ENCODE measurements at places on chromosomes 11 and 22.

DNA sequence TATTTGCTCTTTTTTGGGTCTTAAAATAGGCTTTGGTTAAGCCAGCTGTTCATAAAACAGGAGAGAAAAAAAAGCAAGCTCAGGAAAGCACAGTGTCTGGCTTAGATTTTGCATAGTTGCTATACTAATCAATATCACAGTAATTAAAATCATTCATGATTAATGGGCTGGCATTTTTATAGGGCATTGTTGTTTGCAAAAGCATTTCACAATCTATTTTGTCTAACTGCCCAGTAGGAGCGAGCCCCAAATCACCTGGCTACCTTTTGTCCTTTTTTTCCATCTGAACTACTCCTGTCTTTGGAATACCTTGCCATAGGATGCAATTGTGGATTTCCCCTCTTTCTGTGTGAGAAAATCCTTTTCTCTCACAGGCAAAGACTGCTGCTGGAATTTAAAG, 619.8 kb downstream of the JRKL start:
- no peak for DNase-seq

DNA sequence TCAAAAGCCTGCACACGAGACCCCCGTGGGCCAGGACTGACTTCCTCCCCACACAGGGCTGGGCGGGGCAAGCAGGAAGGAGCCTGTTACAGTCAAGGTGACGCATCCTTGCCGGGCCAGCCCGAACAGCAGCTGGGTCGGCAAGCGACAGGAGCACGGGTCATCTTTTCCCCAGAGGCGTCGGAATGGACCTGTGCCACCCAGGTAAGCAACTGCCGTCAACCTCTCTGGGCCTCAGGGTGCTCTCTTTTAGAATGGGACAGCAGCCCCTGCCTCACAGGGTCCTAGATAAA, at the start of gene CYTH4:
CYTH4 (plus strand) TSS at position 124 of the 293 bp plus-strand sequence; CDS start at position 186, 62 bp downstream.
- peak; percentile 87 for DNase-seq

DNA sequence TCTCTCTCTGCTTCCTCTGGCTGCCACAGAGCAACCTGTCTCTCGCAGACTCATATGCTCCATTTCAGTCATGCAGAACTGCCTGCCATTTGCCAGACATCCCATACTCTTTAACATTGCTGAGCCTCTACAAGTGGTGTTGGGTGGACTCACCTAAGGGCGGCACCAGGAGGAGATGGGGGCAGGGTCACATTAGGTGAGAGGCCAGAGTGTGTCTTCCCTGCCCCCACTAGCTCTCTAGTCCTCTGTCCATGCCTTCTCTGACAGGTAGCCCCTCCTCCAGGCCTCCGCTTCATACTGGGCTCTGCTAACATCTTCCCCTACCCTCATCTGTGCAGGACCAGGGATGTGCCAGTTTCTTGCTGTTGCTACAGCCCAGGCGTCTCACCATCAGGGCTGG, 366.3 kb downstream of the TENM4 start:
- DNase-seq = no peak

DNA sequence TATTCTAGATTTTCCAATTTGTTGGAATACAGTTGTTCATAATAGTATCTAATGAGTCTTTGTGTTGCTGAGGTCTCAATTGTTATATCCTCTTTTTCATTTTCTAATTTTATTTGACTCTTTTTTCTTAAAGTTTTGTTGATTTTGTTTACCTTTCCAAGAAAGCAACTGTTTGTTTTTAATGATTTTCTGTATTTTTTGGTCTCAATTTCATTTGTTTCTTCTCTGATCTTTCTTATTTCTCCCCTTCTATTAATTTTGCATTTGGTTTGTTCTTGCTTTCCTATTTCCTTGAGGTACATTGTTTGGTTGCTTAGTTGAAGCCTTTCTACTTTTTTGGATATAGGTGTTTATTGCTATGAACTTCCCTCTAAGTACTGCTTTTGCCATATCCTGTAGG, 5.2 kb upstream of the OR52A1 start:
- no peak for DNase-seq

- no peak for DNase-seq
Measured at GRCh38 chr11:33801821-33802193, 27.5 kb upstream of the FBXO3 start.

GRCh38 chr22:46287873-46288751, 8.6 kb upstream of the GTSE1 start:
- peak; percentile 8 for DNase-seq

DNA sequence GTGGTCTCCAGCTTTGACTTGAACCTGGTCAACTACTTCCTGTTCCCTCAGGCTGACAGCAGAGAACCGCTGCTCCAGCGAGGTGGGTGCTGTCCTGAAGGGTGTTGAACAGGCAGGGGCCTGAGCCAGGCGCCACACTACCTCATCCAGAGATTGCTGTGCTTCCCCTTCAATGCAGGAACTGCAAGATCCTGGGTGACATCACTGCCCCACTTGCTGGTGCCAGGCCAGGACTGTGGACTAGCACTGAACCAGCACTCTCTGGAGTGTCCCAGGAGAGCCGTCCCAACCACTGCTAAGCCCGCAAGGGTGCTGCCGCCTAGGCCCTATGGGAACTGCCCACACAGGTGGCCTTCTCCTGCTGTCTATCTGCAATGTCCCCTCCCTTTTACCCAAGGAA, 51.7 kb downstream of the GAB4 start:
- DNase-seq = no peak

DNA sequence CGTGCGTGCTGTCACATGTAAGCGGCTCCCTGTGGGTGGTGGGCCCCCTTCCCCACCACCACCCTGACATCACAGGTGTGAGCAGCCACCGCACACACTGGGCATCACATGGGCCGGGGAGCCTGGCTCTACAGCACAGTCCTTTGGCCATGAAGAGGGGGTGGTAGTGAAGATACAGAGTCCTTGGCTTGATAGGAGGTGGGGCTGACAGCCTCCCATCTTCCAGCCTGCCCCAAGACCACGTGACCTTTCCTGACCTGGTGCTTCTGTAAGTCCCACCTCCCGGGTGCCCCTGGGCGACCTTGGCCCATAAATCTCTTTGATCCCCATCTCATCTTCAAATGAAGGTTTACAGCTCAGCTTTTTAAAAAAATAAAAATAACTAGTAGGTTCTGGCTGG, 21.2 kb upstream of the MGAT3 start:
- DNase-seq = no peak

GRCh38 chr11:10181811-10182210, 112.2 kb downstream of the SBF2 start:
- DNase-seq = no peak

GRCh38 chr22:35842954-35843353, 125.3 kb downstream of the APOL5 start:
- DNase-seq = peak; percentile 7

DNA sequence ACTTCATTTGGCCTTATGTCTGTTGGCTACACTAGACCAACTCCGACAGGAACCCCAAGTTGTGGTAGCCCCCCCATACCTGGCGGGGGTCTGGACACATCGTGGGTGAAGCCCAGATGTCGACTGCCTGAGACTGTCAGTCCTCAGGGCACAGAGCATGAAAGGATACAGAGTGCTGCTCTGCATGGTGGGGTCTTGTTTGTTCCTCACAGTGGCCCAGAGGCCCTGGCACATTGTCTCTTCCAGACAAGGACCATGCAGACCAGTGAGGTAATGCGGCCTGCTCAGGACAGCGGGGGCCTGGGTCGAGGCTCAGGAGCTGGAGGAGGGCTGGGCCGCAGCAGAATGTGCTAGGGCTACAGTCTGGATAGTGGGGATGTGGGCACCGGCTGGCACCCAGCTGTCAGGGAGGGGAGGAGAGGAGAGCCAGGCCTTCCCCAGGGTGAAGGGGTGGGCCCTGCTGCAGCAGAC, 14.6 kb downstream of the CAPN5 start:
- DNase-seq = peak; percentile 3

GRCh38 chr11:117868815-117869561, 7.5 kb downstream of the FXYD6 start:
- no peak for DNase-seq

- no peak for DNase-seq
Measured at GRCh38 chr11:35304900-35305460, 114.4 kb downstream of the SLC1A2 start.

DNA sequence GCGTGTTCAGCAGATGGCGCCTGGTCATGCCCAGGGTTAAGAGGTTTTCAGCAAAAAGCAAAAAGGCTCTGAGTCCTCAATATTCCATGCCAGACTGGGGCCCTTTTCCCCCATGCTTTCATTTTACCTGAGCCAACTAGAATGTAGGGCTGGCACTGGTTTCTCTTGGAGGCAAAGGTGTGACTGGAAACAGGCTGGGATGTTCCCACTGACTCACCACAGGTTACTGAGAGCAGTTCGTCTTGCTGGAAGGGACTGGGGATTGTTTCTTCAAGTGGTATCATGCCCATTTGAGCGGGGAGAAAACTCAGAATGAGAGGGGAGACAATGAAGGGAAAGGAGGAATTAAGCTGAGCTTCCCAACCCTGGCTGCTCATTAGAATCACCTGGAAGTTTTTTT, 243.9 kb downstream of the TENM4 start:
- no peak for DNase-seq

- DNase-seq = no peak
Measured at GRCh38 chr11:129442171-129442570, 66.5 kb downstream of the BARX2 start.

- no peak for DNase-seq
Measured at GRCh38 chr11:92048415-92048814, 176.2 kb upstream of the FAT3 start.

DNA sequence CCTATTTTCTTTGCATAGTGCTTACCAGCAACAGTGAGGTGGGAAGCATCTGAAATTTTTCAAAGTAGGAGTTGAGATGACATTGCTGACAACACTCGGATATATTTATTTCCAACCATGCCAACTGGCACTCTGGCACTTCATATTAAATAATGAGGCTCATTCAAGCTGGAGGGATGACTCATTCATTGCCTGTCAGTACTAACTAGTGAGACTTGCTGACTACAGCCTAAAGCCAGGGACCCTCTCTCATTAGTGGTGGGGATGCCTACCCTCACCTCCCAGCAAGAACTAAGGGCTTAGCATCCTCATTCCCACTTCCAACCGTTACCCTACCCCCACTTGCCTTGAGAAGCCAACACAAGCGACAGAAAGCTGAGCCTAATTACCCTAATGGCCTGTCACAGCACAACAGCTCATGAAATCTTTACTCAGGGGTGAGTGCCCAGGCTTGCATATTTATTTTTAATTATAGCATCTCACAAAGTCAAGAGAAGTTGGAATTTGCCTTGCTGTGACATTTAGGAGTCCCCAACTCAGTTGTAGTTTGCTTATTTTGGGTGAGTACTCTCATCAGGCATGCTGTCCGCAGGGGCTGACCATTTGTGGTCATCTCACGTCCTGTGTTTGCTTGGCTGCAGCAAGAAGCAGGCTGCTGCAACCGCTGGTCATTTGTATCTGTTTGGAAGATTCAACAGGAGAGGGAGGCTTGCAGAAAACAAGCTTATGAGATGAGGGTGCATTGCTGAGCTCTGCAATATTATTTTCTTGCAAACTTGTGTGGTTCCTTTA, 181.6 kb upstream of the POU2AF2 start:
- no peak for DNase-seq

- no peak for DNase-seq
Measured at GRCh38 chr11:24375931-24376330, 120.9 kb upstream of the LUZP2 start.

- DNase-seq = no peak
Measured at GRCh38 chr22:30781271-30781875, 86.7 kb downstream of the OSBP2 start.

GRCh38 chr22:37741312-37741795, 44.5 kb downstream of the TRIOBP start:
- no peak for DNase-seq

- no peak for DNase-seq
Measured at GRCh38 chr11:45304992-45305335, 18.8 kb upstream of the SYT13 start.

- DNase-seq = no peak
Measured at GRCh38 chr11:116600930-116601329, 171.9 kb downstream of the BUD13 start.

DNA sequence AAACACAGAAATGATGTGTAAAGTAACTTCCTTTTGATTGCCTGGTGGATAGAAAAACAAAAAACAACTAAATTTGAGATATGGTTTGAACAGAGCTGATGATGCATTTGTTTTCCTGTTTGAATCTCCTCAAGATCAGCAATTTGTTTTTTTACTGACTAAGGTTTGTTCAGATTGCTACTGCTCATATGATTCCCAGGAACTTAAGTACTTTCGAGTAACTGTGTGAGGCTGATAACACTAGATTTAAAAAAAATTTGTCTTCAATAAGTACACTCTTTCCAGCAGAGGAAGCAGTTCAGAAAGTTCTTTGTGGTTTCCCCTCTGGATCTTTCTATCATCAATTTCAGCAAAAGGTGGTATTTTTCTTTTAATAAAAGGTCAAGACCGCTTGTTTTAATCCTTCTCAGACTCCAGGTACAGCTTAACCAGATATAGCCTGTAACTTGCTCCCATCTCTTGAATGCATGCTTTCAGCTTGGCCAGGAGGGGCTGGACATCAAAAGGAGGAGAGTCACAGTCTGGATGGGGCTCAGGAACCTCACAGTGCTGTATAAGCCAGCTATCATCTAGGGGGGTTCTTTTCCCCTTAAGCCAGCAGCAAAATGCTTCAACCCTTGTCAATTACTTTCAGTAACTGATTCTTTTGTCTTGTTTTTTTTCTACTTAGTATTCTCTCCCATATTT, 12.3 kb upstream of the MS4A6E start:
- no peak for DNase-seq

DNA sequence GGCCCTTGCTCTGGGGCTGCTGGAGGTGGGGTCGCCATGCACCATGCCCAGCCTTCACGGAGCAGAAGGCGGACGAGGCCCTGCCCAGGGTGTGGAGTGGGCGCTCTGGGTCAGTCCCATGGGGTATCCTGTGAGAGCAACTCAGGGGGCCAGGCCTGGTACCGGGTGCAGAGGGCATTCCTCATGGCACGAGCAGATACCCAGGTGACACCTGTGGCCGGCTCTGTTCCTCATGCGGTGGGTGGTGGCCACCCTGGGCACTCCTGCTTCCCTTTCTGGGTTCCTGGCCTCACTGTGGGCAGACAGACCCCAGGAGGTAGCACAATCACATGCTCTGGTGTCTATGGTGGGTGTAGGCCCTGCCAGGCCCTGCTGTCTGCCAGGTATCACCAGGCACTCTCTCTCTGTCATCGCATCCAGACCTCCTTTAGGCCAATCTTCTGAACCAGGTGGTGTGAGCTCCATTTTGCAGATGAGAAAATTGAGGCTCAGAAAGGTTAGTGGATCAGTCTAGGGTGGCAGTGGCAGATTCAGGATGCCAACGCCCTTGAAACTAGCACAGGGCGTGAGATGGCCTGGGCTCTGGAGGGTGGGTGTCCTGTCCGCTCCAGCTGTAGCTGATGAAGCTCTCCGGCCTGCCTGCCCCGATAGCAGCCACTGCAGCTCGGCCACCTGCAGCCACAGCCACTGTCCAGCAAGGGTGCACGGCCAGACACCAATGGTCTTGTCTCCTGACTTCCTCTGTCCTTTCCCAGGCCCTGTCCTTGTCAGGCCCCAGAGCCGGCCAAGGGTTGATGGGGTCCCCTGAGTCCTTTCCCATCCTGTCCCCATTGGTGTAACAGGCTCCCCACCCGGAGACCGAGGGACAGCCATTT, 15.1 kb downstream of the DGKZ start:
- DNase-seq = no peak

DNA sequence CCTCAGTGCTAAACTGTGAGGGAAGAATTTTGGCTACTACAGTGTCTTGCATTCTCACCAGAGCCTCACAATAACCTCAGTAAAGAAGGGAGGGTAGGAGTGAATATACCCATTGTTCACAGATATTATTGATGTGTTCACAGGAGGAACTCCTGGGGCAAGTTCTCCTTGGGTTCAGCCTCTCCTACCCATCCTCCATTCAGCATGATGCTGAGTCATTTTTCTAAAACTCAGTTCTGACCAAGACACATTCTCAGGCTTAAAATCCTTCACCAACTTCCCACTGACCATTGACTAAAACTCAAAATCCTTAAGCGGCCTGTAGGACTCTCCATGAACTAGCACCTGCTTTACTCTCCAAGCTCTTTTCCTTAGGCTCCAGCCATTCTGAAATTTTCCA, 48.7 kb downstream of the SYTL2 start:
- DNase-seq = no peak

Measured in CD4-positive, alpha-beta T cell treated with Interleukin-17A for 4 hours (primary cell).